Activated naive CD4-positive, alpha-beta T cell treated with anti-CD3 and anti-CD28 coated beads, Interleukin-2, amount 10 ng/mL, durations not matched to agents 7 days and 5 days (primary cell): ENCODE measurements at places on chromosomes 1 and 21.

GRCh38 chr1:229132106-229132443 lies 138.8 kb upstream of the RAB4A start:
- no peak for DNase-seq

DNA sequence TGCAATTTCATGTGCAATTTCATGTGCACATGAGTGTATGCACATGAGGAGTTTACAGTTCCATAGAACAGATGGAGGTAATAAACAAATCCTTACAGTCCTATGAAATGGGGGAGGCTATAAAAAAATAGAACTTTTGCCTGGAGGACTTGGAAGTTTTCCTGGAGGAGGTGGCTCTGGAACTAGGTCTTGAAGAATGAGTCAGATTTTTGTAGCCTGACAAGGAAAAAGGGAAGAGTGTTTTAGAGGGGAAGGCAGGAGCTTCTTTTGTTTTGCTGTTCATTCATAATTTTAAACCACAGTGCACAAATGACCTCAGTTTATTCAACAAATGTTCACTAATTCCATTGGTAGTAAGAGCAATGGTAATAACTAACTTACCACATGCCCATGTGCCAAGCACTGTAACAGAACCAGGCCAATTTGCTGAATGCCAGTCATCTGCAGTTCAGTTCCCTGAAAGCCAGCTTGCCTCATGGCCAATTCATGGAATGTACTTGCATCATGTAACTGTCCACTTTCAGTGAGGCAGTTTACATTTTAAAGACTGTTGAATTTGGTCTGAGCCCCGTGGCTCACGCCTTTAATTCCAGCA lies 2.7 kb downstream of the DIO1 start:
- no peak for DNase-seq

DNA sequence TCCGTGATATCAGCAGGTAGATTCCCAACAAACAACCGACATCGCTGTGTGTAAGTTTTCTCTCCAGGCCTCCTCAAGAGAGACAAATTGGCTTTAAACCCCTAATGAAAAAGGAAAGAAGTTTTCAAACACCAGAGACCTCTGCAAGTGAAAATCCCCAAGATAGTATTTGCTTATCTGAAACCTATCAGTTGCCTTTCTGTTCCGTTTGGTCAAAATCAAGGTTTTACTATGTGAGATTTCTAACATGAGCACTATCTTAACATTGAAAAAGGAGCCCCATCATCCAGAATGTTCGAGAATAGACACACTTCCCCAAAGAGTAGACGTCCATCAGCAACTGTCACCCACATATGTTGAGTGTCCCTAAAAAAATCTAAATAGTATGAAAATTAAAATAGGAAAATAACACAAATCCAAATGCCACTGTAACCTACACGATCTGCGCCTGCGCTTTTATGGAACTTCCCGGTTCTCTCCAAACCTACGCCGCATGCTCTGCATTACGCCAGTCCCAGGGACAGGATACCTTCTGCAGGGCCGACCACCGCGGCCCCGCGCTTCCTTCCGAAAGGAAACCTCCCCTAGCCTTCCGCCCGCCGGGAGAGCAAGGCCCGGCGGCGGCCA lies 1.4 kb downstream of the SFPQ start:
- no peak for DNase-seq

GRCh38 chr1:110829955-110830553 lies 42.9 kb upstream of the CD53 start:
- DNase-seq: peak; percentile 41

GRCh38 chr1:80305466-80305865 lies 1298.9 kb upstream of the ADGRL4 start:
- no peak for DNase-seq

DNA sequence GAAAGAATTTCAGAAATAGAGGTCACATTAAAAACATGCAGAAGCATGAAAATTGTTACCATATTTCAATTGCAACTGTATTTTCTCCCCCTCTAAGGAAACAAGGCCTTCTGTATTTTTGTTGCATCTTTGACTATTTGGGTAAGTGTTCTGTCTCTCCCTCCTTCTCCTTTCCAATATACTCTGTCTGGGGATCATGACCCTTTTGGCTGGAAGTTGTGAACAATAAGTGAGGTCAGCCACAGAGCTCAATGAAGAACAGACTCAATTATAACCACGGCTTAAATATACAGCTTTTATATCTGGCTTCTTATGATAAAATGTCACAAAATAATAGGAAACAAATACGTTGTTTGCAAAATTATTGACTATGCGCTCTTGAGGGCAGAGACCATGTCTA lies 47.1 kb downstream of the SPAG17 start:
- no peak for DNase-seq

DNA sequence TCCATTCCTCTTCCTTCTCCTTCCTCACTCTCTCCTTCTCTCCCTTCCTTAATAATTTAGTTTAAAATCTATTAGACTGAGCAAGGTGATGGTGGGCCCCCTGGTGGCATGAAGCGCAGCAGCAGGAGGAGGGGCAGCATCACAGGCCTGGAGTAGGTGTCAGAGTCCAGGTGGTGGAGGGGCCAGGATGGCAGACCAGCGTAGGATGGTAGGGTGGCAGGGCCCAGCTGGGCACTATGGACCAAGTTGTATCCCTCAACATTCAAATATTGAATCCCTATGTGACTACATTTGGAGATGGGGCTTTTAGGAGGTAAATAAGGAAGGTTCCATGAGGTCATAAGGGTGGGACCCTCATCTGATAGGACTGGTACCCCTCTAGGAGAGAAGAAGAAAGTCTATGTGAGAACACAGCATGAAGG lies 61.0 kb downstream of the WDR4 start:
- peak; percentile 72 for DNase-seq

GRCh38 chr1:24895511-24895910 lies 34.6 kb downstream of the RUNX3 start:
- no peak for DNase-seq

DNA sequence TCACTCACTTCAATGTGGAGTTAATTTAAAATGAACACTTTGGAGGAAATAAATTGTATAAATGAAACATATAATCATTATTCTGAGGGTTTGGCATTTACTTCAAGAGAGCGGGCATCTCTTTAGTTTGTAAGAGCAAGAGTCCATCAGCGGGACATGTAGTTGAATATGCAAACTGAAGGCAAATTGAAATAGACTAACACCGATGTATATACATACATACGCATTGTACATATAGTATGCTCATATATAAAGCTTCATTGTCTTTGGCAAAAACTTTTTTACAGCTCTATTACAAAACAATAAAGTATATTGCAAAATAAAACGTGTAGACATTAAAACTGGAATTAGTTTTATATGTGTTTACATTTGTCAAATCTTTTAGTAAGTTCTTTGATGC lies 328.9 kb downstream of the LTN1 start:
- DNase-seq: no peak

DNA sequence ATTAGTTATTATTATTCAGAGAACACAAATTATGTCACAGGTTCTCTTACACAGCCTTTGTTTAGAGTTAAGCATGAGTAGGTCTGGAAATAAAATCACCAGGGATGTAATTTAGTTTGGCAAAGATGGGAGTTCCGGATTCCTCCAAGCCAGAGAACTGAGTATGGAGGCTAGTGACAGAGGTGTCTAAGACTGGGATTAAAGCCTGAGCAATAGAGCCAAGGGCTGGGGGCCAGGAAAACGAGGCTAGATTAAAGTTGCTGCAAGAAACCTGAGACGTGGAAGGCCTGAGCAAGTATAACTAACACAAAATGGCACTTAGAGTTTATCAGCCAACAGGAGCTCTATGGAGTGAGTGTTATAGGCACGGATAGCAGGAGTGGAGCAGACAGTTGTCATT lies 381.6 kb downstream of the SRGAP2C start:
- no peak for DNase-seq

DNA sequence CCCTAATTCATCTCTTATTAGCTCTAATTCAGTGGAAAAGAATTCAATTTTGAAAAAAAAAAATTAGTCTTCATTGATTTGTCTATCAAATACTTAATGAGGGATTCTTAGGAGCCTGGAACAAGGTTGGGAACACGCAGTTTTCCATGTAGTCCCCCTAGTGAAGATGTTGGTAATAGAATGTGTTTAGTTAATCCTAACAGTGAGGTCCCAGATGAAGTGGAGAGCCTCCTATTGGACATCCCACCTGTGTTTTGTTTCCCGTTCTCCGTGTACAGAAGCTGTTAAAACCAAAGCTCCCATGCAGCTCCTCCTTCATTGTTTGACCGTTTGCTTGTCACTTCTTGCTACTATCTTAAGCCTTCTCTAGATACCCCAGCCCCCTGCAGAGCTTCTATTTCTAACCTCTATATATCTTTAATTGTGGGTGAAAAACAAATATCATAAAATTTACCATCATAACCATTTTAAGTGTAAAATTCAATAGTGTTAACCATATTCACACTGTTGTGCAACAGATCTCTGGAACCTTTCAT lies 67.5 kb downstream of the PCNX2 start:
- no peak for DNase-seq

DNA sequence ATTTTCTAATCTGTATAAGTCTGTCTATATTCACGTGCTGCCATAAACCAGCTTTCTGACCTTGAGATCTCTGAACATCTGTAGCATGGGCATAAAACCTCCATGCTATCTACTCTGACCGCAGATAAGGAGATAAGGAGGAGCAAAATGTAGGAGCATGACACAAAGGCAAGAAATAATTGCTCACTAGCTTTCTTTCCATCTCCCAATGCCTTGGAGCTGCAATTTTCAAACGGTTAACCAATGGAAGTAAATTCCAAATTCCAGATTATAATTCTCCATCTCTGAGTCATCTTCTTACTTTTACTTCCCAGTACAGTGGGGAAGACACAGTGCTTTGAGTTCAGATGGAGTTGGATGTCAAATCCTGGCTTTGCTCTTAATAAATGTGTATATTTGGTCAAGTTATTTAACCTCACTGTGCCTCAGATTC lies 41.6 kb downstream of the CD58 start:
- no peak for DNase-seq

DNA sequence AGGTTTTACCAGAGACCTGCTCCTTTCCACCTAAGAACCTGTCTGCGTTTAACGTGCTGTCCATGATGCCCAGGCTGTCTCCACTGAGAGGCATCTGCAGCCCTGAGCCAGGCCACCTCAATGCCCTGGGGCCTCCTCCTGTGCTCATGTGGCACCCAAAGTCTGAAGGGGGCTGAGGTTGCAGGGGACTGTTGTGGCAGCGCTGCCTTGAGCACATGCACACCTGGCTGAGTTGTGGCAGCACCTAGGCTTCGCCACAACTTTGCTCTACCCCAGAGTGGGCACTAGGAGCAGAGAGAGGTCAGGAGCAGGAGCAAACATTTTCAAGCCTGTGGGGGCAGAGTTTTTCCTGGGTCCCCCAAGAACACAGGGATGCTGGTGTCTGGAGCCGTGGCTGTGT lies 1527.1 kb downstream of the PLA2G4A start:
- DNase-seq: no peak

GRCh38 chr1:5868931-5869500 lies 123.2 kb downstream of the NPHP4 start:
- no peak for DNase-seq

DNA sequence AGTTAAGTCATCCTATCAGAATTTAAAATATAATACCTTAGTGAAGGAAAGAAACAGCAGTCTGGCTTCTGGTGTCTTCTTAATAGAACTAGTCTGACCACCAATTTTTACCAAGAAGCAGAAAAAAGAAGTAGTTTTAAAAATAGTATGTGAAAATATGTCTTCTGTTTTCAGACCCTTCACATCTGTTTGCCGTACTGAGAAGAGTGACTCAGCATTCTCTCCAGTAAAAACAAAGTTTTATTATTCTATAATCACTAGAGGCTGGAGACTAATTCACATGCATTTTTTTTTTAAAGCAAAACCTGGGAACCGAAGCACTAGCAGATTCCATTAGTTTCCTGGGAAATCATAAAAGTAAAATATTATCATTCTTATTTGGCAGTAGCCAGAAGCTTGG lies 163.8 kb downstream of the COL24A1 start:
- DNase-seq: no peak

GRCh38 chr1:20037877-20038276 lies 32.1 kb upstream of the PLA2G5 start:
- DNase-seq: peak; percentile 26

GRCh38 chr1:95028954-95029353 lies 43.8 kb downstream of the ALG14 start:
- DNase-seq: no peak

DNA sequence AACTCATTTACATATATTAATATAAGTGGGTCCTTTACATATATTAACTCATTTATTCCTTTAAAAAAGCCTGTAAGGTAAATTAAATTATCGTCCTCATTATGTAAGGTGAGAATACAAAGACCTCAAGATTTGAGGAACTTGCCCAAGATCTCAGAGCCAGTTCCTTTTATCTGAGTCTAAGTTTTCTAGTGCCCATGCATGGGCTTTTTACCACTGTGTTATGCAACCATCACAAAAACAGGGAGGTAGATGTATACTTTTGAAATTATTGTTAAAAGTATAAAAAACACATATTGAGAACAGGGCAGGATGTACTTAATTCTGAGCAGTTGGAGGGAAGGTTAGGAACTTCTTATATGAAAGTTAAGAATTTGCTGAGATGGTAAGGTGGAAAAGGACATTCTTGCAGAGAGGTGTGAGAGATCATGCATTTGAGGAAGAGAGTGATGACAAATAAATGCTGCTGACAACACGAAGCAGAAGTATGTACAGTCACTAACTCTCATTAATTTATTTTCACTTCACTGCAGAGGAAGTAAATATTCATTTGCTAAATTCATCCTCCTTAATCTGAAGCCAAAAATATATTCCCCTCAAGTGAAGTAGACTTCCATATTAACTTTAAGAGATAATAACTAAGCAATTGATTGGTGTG lies 28.9 kb upstream of the LYPLAL1 start:
- no peak for DNase-seq

DNA sequence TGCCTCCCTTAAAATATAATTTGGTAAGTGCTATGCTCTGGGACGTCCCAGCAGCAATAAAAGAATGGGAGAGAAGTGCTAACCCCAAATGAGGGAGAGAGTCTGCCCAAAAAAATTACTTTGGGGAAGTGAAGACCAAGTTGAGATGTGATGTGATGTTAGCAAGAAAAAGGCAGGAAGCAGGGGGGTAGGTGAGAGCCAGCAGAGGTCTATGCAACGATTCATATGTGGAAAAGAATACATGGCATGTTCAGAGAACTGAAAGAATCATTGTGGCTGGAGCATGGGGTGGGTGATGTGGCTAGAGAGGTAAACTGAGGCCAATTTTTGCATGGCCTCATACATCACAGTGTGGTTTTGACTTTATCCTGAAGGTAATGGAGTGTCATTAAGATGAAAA lies 5.6 kb upstream of the CTPS1 start:
- DNase-seq: no peak

DNA sequence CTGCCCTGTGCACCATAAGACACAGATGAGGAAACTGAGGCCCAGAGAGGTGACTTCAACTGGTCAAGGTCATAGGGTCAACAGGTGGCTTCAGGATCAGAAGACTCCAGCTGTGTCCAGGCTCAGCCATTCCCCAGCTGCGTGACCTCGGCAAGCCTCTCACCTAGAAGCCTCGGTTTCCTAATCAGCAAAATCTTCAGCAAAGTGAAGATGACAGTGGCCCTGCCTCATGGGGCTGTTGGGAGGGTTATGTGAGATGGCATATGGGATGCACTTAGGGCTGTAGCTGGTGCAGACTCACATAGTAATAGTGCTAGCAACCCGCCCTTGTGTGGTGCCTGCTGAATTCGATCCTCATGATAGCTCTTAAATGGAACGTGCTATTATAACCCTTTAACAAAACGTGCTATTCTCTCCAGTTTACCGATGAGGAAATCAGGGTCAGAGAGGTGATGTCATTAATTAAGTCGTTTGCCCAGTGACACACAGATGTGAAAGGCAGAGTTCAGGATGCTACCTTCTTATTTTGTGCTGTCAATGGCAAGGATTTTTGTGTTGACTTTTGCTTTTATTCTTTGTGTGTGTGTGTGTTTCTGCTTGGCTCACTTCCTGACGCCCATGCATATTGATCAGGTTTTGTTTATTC lies 472.9 kb downstream of the MATN1 start:
- no peak for DNase-seq

GRCh38 chr1:41483001-41483850 lies 1.3 kb downstream of the EDN2 start:
- no peak for DNase-seq
